Activated CD4-positive, alpha-beta memory T cell treated with anti-CD3 and anti-CD28 coated beads, Interleukin-2, amount 10 ng/mL, durations not matched to agents 7 days and 5 days (primary cell): ENCODE measurements at places on chromosomes 4 and X.
A peak's percentile ranks its signal among the peaks of the same experiment; 100 is the strongest.

- DNase-seq, result no peak
These were observed 634.7 kb upstream of the BOD1L1 start for GRCh38 chr4:14262221-14262620.

GRCh38 chr4:140662082-140662869 is 93.5 kb upstream of the UCP1 start:
- DNase-seq, result no peak

- no peak for DNase-seq
These were observed 51.0 kb downstream of the GUCY1B1 start for GRCh38 chr4:155809835-155810234.

- no peak for DNase-seq
These were observed 43.5 kb downstream of the CHRNA9 start for GRCh38 chr4:40378619-40379018.

DNA sequence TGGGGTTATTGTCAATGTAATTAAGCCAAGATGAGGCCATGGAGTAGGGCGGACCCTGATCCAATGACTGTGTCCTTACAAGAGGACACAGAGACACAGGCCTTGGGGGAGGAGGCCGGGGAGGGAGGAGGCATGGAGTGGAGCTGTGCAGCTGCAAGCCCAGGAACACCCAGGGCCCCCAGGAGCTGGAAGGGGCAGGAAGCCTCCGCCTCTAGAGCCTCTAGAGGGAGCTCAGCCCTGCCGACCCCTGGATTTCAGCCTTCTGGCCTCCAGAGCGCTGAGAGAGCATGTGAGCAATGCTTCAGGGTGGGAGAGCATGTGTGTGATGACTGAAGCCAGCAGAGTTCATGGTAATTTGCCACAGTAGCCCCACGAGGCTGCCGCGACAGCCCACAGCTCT is 234.6 kb downstream of the AFAP1 start:
- no peak for DNase-seq

DNA sequence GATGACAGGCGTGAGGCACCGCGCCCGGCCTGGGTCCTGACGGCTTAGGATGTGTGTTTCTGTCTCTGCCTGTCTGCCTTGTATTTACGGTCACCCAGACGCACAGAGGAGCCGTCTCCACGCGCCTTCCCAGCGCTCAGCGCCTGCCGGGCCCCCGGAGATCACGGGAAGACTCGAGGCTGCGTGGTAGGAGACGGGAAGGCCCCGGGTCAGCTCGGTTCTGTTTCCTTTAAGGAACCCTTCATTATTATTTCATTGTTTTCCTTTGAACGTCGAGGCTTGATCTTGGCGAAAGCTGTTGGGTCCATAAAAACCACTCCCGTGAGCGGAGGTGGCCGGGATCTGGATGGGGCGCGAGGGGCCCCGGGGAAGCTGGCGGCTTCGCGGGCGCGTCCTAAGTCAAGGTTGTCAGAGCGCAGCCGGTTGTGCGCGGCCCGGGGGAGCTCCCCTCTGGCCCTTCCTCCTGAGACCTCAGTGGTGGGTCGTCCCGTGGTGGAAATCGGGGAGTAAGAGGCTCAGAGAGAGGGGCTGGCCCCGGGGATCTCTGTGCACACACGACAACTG is 1.3 kb downstream of the SHOX start:
- DNase-seq, result peak; percentile 9
